Ammon's horn (tissue), 1 donor: ENCODE measurements at places on chromosomes 6 and 20.

GRCh38 chr6:53983301-53983700 is 127.9 kb upstream of the MLIP start:
- DNase-seq: no peak

- no peak for DNase-seq
Observed at GRCh38 chr20:363319-364078, 16.6 kb downstream of the NRSN2 start.

DNA sequence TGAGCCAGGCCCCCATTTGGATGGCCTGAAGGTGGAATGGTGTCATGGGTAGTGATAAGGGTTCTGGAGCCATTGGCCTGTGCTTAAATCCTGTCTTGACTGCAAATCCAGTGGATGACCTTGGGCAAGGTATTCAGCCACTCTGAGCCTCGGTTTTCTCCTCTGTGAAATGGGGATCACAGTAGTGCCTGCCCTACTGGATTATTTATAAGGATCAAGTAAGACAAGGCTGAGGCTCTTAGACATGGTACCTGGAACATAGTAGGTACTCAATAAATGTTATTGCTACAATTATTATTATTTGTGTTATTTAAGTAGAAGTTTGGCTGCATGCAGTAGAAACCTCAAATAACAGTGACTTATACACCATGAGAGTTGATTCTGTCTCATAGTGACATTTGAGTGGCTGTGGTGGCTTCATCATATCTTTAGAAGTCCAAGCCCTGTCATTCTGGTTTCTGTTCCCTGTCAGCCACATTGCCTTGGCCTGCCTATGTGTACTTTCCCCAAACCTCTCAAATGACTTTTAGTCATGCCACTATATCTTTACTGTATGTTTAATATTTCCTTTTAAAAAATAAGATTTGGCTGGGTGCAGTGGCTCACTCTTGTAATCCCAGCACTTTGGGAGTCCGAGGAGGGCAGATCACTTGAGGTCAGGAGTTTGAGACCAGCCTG is 37.6 kb upstream of the CHMP4B start:
- no peak for DNase-seq

GRCh38 chr6:32439602-32440214 is at the start of gene HLA-DRA:
Gene HLA-DRA (plus strand): TSS chr6:32439887. CDS start chr6:32439951, 64 bp downstream.
- DNase-seq: peak; percentile 76

DNA sequence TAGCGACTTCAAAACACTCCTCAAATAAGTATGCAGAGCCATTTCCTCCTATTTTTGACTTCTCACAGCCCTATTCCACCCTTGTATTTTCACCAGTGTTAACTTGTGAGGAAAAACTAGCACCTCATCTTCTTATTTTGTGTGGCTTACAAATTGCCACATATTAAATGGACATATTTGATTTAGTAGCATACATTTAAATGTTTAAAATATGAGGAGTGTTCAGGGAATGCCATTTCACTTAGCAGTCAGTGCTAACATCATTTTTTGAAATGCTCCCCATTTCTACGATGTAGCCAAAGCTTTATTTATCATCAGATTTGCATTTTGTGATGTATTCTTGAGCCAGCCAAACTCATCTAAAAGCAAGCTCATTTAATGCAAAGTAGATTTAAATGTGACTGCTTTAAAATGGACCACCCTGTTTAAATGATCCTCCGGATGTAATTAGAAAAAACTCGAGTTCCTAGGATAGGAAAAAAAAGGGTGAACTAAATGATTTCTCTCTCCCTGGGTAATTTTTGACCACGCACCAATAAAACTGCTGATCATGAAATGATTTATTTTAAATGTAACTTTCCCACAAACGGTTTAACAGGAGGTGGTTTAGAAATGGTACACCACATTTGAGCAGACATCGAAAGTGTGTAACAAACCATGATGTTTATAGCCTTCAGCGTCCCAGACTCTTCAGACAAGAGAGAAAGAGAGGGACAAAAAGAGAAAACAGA is 172.6 kb downstream of the CD83 start:
- DNase-seq: no peak

DNA sequence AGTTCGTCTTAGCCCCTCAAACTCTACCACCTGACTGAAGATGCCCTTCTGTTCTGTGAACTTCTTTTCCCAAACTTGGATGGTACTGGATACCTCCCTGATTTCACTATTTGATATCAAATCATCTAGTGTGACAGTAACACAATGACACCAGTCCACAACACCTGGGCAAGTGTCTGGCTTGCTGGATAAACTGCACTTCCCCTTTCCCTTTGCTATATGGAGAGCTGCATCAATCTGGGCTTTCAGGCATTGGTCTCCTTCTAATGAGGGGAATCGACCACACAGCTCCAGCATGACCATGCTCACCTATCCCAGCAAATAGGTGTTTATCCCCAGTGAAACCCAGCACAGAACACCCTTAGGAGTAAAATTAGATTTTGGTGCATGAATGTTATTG is 3.1 kb downstream of the F13A1 start:
- DNase-seq: no peak

DNA sequence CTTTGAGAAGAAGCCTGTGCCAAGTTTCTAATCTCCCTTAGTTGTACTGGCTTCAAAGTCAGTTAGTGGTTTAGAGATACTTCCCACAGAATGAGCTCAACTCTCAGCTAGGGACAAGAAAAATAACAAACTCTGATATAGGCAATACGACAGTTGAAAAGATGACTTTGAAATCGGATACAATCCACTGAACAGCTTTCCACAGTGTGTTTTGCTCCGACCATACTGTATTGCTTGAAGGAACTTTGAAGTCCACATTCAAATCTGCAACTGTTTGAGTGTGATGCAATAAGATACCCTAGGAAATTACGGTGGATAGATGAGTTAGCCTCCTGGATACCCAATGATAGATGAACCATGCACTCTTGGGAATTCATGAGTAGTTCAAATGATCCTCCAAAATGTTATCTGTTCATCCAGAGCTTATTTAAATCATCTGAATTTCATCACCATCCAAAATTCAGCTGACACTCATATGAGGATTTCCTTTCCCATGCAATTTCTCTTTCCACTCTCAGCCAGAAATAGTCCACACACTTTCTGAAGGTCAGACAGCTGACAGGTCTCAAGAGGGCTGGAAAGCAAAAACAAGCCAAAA is 443.8 kb downstream of the HAO1 start:
- DNase-seq: no peak

GRCh38 chr20:20549704-20550103 is 162.7 kb downstream of the RALGAPA2 start:
- no peak for DNase-seq

- no peak for DNase-seq
Observed at GRCh38 chr6:74891349-74891831, 314.5 kb downstream of the COL12A1 start.

DNA sequence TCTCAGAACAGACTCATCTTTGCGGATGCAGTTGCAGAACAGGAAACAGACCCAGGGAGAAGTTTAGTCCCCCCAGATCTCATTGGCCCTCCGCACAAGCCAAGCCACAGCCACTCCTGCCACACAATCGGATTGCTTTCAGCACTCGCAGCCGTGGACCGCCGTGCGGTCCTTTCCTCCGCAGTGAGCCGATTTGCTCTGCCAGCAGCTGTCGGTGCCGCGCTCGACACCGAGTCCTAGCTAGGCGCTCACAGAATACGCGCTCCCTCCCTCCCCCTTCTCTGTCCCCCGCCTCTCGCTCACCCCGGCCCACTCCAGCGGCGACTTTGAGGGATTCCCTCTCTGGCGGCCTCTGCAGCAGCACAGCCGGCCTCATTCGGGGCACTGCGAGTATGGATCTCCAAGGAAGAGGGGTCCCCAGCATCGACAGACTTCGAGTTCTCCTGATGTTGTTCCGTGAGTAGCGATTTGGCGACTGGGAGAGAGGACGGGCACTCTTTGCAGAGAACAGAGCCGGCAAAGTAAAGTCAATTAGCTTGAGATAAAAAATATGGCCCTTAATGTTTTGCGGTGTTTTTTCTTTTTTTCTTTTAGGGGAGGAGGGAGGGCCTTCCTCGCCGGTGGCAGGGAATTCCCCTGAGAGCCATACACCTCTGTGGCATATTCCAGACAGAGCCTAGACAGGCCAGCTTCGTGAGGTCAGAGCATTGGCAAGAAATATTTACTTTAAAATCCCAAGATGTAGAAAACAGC is at the start of gene LAMP5:
LAMP5 (plus strand) TSS at position 130 of the 753 bp plus-strand sequence; CDS start at position 393, 263 bp downstream.
- DNase-seq: peak; percentile 60

DNA sequence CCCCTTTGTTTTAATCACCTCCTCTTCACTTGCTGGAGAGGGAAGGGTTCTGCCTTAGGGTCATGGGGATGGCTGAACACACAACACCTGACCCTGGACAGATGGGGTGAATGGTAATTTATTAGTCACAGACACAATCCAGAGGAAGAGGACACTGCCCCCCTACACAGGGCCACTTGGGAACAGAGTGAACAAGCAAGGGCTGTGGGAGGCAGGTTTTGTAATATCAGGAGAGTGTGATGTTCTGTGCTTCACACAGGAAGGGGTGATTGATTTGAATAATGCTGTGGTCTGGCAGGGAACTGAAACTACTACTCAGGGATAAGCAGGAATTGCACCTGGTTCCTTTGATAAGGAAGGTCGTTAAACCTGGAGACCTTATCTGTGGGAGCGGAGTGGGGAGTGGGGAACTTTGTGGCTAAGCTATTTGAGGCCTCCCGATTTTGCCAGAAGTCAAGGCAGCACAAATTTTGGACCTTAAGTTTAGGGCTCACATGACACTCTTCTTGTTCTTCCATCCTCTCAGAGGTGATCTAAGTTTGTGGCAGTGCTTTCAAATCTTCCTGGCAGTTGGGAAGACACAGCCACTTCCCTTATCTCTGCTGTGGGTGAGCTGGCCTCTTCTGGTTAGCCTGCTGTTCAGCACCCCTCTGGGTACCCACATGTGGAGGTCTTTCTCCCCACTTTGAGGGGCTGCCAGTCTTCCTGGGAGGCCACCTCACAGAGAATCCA is 77.8 kb downstream of the CD164 start:
- DNase-seq: peak; percentile 49

GRCh38 chr6:130620338-130620781 is 206.8 kb upstream of the SMLR1 start:
- no peak for DNase-seq

DNA sequence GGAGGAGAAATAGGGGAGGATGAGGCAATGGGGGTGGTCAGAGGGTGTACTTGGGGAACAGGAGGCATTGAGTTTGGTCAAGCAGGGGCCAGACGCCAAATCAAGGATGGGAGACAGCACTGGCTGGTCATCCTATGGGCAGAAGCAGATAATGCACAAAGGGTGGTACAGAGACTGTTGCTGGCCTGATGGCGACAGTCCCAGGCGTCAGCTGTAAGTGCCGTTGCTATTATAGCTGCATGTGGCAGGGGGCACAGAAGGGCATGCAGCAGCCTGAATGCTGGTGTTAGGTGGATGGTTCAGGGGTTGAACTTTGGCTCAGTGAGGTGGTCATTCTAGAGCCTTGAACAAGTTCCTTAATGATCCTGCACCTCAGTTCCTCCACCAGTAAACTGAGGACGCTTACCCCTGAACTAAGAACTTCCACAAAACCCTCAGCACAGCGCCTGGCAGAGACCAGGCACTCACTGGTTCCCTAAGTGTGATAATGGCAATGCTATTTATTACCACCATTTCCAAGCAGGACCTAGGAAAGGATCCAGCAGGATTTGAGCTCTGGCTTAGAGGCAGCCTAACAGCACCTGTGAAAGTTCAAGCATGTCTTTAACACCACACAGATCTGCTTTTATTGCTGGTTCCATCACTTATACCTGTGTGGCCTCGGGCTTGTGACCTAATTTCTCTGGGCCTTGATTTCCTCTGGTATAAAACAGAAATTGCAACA is 162.7 kb downstream of the INSM1 start:
- DNase-seq: peak; percentile 69

GRCh38 chr6:41266541-41266940 is 19.9 kb downstream of the TREM1 start:
- no peak for DNase-seq

DNA sequence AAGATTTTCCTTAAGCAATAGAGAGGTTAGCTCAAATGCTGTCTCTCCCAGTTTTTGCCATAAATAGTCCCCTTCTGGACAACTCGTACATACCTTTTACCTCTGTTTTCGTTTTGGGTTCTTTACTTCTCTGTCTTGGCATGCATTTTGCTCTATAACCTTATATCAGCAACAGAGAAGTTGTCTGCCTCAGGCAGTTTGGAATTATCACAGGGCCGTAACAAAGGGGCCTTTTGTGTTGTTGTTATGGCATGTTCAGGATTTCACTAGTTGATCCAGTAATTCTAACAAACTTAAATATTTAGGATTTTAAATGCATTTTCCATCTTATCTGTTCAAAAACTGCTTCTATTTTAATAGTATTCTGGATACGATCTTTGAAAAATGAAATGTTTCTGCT is 259.8 kb downstream of the CD109 start:
- no peak for DNase-seq

DNA sequence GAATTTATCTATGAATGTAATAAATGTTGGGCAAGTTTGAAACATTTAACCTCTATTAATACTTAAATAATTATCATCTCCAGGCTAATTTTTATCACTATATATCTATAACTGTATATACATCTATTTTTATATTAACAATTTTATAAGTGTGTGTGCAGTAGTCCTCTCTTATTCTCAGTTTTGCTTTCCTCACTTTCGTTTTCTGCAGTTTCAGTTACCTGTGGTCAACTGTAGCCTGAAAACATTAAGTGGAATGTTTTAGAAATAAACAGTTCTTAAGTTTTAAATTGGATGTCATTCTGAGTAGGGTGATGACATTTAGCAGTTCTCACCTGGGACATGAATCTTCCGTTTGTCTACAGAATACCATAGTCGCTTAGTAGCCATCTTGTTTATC is 379.4 kb upstream of the MAN1A1 start:
- no peak for DNase-seq

- no peak for DNase-seq
Observed at GRCh38 chr20:49704932-49705336, 8.7 kb downstream of the B4GALT5 start.

DNA sequence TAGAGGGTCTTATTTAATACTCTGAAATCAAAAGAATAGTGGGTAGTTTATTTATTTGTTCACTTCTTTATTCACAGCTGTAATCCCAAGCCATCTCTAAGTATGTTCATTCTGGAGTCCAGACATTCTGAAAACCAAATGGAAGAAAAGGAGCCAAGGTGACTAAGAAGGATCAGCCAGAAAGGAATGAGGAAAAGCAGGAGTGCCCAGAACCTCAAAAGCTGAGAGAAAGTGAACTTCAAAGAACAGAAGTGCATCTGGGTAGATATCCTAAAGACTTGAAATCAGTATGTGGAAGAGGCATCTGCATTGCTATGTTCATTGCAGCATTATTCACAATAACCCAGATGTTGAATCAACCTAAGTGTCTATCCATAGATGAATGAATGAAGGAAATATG is 94.8 kb downstream of the VIP start:
- DNase-seq: no peak

- DNase-seq: no peak
Observed at GRCh38 chr20:49276161-49276960, 1.5 kb downstream of the ZNFX1 start.

DNA sequence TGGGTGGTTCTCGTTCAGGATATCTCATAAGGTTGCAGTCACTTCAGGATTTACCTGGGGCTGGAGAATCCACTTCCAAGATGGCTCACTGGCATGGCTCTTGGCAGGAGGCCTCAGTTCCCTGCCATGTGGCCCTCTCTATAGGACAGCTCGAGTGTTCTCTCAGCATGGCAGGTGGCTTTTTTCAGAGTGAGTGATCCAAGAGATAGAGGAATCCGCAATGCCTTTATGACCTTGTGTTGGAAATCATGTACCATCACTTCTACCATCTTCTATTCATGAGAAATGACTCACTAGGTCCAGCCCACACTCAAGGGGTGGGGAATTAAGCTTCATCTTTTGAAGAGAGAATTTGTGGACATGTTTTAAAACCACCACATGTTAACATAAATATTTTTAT is 37.8 kb downstream of the PPP1R16B start:
- no peak for DNase-seq
